8988T (cell line): ENCODE measurements at places on chromosomes 16 and 17.

GRCh38 chr16:57572978-57573728, 30.7 kb downstream of the ADGRG5 start:
- DNase-seq, result no peak

DNA sequence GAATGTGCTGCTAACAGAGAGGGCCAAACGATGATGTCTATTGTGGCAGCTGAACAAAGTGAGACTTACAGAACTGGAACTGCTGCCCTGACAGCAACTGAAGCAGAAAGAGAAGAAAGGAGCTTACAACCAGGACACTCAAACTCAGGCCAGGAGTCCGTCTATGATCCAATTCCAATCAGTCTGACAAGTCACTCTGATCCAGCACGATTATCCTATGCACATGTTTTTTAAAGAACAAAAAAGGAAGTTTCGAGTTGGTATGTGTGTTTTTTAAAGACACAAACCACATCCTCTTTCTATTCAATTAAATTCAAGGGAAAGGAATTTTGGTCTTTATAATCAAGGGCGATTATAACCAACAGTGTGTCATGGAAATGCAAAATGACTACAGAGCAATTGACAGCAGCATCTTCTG, 42.4 kb upstream of the MTMR4 start:
- no peak for DNase-seq

DNA sequence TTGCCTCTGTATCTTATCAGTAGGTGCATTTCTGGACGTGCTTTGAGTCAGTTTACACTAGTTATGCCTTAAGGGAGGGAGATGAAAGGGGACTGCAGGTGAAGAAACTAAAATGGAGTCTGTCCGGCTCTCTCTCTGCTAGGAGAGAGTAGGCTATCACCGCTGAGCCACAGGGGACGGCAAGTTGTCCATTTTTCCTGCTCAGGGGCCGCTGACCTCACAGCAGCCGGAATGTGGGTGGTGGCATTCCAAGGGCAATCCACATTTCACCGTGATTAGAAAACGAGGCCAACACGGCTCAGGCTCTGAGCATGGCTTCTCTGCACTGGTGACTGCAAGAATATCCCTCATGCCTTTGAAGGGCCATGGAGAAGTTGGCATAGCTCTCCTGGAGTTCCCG, 19.0 kb upstream of the KLHDC4 start:
- DNase-seq, result no peak

GRCh38 chr16:979147-979546, 2.4 kb upstream of the SOX8 start:
- DNase-seq, result no peak

GRCh38 chr17:41925991-41926590, 4.3 kb upstream of the ODAD4 start:
- no peak for DNase-seq

GRCh38 chr17:65876985-65877384, 314.9 kb downstream of the CEP112 start:
- no peak for DNase-seq

DNA sequence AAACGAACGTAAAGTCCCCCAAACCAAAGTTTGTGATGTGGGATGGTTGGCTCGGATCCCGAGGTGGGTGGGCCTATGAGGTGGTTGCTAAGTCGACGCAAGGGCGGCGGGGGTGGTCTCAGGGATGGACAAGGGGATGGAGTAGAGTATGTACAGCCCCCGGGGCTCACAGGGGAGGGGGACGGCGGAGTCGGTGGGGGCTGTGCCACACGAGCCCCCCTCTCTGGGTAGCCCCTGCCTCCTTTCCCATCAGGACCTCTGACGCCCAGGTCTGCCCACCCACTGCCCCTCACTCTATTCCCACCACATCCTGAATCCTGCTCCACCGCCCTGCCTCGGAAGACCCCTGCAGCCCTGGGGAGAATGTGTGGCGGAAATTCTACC, 15.2 kb downstream of the IL34 start:
- DNase-seq, result no peak

DNA sequence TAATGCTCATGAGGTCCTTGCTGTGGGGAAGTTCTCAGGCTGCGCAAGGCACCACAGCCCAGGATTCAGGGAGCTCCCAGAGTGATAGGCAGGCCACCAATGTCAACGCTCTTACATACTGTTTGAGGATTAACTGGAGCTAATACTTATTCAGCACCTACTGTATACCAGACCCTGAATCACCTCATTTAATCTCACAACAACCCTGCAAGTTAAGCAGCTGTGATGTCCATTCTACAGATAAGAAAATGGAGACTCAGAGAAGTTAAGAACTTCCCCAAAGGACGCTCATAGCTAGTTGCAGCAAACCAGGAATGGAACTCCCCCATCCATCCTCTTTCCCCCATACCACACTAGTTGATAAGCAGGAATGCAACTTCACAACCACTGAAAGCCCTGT, 25.5 kb upstream of the CCR7 start:
- no peak for DNase-seq

- DNase-seq, result peak; percentile 85
Measured at GRCh38 chr16:85628645-85629044, 15.5 kb downstream of the GSE1 start.
